ENCODE measurements at places on chromosomes 16 and 17. TPM values are rescaled to one million over a fixed set of nuclear protein-coding genes. Genes with fewer than 3 reads are reported as not detected.

DNA sequence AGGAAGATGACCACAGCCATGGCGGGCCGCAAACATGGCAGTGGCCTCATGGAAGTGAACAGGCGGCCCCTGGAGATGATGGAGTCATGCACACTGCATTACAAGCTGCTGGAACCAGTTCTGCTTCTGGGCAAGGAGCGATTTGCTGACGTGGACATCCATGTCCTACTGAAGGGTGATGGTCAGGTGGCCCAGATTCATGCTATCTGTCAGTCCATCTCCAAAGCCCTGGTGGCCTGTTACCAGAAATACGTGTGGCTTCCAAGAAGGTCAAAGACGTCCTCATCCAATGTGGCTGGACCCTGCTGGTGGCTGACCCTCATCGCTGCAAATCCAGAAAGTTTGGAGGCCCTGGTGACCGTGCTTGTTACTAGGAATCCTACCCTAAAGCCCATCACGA lies 13.4 kb upstream of the WSB1 start:
- H3K36me3 ChIP-seq = no peaks in the 10 kb centered on the region
- no peak for DNase-seq
- no peak overlapping the region for H3K4me3 ChIP-seq
- no peak overlapping the region for H3K27ac ChIP-seq

- no peak for DNase-seq
- H3K4me1 ChIP-seq = no peaks in the 10 kb centered on the region
- no peak overlapping the region for H3K4me3 ChIP-seq
- peaks cover 8% of the 10 kb centered on the region for H3K27me3 ChIP-seq
- no peaks in the 10 kb centered on the region for H3K36me3 ChIP-seq
These were observed 11.0 kb upstream of the GPR139 start for GRCh38 chr16:20084624-20085226.

DNA sequence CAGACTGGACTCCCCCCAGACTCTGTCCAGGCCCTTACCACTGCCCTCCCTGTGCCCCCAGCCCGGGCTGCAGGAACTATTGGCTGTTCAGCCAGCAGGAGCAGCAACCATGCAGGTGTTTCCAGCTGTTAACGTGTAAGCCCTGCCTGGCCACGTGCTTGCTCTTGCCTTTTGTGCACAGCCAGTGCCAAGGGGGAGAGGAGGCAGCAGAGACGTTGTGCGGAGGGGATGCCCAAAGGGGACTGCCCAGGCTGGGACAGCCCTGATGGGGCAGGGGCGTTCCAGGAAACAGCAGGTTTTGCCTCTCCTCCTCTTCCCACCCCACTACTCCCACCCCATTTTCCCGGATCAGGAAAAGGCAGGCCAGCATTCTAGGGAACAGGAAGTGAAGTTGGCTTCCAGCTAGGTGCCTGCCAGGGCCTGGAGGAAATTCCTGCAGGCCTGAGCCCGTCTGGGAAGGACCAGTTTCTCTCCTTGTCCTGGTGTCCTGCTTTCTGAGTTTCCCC lies 16.7 kb upstream of the LASP1NB start:
- no peak overlapping the region for H3K4me3 ChIP-seq
- DNase-seq = no peak
- H3K36me3 ChIP-seq = peaks cover 20% of the 10 kb centered on the region
- peaks cover 19% of the 10 kb centered on the region for H3K4me1 ChIP-seq
- no peak overlapping the region for H3K27ac ChIP-seq
- no peaks in the 10 kb centered on the region for H3K27me3 ChIP-seq

The TXNDC17 gene
- total RNA-seq = 122 TPM

GRCh38 chr17:52383493-52384100 lies 225.1 kb upstream of the CA10 start:
- peak; percentile 47 for DNase-seq
- no peaks in the 10 kb centered on the region for H3K4me1 ChIP-seq
- H3K27ac ChIP-seq = no peak overlapping the region
- H3K36me3 ChIP-seq = no peaks in the 10 kb centered on the region

- H3K27me3 ChIP-seq = no peaks in the 10 kb centered on the region
- no peak for DNase-seq
- H3K36me3 ChIP-seq = no peaks in the 10 kb centered on the region
These were observed 45.2 kb downstream of the SNX29 start for GRCh38 chr16:12021578-12022253.

The CCL17 gene
- 1.4 TPM for total RNA-seq
